ENCODE measurements at places on chromosomes 6 and 20.

GRCh38 chr6:122709922-122710512 is 69.5 kb upstream of the FABP7 start:
- no peak for DNase-seq

- DNase-seq, result no peak
Observed at GRCh38 chr6:55516736-55517135, 62.3 kb downstream of the HMGCLL1 start.

DNA sequence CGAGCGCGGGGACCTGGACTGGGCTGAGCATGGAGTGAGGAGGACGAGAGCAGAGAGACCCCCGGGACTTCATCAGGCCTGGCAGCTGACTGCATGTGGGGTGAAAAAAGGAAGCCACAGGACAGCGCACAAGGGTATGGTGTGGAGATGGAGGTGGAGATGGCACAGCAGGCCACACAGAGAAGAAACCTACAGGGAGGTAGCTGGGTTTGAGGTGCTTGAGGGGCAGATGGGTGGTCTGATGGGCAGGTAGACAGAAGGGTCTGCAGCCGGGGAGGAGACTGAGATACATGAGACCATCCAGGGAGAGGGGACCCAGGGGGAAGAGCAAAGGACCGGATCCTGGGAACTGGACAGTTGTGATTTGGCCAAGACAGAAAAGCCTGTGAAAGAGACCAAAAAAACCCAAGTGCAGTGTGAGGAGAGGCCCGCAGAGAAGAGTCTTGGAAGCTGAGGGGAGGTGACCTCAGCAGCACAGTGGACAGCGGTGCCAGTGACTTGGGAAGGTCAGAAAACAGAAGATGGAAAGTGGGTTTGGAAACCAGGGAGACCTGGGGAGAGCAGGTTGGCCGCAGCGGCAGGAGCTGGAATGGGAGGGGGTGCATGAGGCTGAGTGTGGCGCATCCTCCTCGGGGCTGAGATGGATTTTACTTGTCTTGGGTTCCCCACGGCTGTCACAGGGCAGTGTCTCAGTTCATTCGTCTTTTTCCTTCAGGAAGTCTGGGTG is 5.5 kb downstream of the HLA-DPB1 start:
- DNase-seq, result no peak

DNA sequence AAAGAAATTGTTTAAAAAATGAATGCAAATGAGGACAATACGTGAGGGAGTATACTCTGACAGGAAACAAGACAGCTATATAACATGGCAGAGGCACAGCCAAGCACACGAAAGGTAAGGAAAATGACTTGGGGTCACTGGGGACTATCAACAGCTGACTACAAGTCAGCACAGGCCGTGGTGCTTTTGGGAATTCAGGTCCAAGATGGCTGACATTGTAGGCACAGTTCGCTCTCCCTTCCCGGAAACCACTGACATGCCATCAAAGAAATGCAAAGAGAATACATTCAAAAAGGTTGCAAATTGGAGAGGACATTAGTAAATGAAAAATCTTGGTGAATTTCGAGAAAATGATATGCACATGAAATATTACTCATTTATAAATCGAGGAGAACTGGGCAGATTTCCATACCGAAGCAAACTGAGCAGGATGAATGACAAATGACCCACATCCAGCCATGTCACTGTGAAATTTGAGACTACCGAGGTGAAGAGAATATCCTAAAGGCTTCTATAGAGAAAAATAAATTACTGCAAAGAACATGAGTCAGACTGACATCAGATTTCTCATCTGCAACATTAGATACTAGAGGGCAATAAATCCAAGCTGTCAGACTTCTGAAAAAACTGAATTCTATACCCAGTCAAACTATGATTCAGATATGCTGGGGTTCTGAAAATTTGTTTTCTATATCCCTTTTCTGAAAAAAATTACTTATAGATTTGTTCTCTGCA is 391.1 kb downstream of the BTBD9 start:
- DNase-seq, result no peak

- DNase-seq, result no peak
Observed at GRCh38 chr20:60897976-60898375, 354.1 kb upstream of the CDH4 start.

- DNase-seq, result no peak
Observed at GRCh38 chr6:83976871-83977270, 56.7 kb upstream of the MRAP2 start.

- DNase-seq, result no peak
Observed at GRCh38 chr6:160789263-160790027, 87.4 kb downstream of the PLG start.

- no peak for DNase-seq
Observed at GRCh38 chr6:141264101-141264500, 868.6 kb upstream of the GJE1 start.

GRCh38 chr20:50230871-50231560 is 40.4 kb downstream of the CEBPB start:
- DNase-seq, result no peak

- no peak for DNase-seq
Observed at GRCh38 chr6:14072084-14072483, 45.5 kb upstream of the CD83 start.

- no peak for DNase-seq
Observed at GRCh38 chr20:47003223-47003622, 108.6 kb downstream of the EYA2 start.

GRCh38 chr6:10962673-10963072 is 75.8 kb downstream of the SYCP2L start:
- no peak for DNase-seq

DNA sequence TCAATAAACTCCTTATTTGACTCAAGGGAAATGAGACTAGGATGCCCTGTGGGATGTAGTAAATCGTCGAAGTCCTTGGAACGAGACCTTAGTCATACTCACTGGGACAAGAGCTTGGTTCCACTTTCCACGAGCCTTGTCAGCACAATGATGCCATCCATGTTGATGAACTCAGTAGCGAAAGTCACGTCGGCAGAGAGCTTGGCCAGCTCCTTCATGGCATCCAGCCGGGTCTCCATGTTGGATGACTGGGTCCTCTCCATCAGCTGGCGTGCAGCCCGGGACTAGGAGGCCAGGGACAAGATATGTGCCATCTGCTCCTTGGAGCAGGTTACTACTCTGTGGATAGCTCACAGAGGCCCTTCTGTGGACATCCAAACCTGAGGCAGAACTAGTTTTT is 17.5 kb downstream of the ELMO2 start:
- DNase-seq, result no peak

GRCh38 chr20:34099675-34100074 is 12.4 kb downstream of the EIF2S2 start:
- no peak for DNase-seq

- DNase-seq, result no peak
Observed at GRCh38 chr20:37502654-37503053, 18.4 kb upstream of the NNAT start.

GRCh38 chr6:154709621-154710020 is 23.6 kb upstream of the SCAF8 start:
- DNase-seq, result no peak

- DNase-seq, result no peak
Observed at GRCh38 chr20:24993337-24994185, 1.0 kb upstream of the APMAP start.

DNA sequence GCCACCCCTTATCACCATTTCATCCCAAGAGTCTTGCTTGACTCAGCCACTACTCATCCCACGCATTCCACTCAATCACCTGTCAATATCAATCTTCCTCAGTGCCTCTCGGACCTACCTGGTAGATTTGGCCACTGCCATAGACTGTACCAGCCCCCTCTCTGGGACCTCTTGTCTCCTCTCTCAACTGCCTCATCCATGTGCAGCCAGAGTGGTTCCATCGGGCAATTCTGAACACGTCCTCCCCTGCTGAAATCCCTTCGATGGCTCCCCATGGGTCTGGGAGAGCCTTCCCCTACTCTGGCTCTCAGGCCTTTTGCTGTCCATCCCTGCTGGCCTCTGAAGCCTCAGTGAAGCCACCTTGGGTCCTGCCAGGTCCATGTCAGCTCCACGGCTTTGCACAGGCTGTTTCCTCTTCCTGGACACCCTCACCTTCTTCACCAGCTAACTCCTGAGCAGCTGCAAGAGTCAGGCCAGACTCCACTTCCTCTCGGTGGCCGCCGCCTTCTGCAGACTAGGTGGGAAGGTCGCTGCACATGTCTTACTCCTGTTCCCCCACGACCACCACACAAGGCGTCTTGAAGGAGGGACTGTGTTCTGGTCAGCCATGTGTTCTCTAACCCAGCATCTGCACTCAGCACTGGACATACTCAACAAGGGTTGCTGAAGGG is 120.4 kb downstream of the TOX2 start:
- no peak for DNase-seq

DNA sequence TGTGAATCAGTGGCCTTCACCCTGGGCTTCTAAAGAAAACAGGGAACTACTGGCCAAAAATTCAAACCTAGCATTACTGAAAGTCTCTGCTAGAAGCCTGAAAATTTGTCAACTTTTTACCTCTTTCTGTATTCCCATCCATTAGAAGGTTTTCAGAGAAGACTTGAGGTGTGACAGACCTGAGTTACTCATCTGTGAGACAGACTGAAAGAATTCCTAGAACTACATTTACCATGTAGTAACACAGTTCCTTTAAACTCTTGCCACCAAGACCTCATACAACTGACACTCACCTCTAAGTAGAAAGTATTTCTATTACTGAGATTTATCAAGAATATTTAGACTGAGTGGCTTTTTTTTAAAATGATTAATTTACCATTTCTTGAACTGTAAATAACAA is 4.5 kb downstream of the DPM1 start:
- DNase-seq, result no peak

- no peak for DNase-seq
Observed at GRCh38 chr6:43334466-43335095, 26.0 kb upstream of the CRIP3 start.

DNA sequence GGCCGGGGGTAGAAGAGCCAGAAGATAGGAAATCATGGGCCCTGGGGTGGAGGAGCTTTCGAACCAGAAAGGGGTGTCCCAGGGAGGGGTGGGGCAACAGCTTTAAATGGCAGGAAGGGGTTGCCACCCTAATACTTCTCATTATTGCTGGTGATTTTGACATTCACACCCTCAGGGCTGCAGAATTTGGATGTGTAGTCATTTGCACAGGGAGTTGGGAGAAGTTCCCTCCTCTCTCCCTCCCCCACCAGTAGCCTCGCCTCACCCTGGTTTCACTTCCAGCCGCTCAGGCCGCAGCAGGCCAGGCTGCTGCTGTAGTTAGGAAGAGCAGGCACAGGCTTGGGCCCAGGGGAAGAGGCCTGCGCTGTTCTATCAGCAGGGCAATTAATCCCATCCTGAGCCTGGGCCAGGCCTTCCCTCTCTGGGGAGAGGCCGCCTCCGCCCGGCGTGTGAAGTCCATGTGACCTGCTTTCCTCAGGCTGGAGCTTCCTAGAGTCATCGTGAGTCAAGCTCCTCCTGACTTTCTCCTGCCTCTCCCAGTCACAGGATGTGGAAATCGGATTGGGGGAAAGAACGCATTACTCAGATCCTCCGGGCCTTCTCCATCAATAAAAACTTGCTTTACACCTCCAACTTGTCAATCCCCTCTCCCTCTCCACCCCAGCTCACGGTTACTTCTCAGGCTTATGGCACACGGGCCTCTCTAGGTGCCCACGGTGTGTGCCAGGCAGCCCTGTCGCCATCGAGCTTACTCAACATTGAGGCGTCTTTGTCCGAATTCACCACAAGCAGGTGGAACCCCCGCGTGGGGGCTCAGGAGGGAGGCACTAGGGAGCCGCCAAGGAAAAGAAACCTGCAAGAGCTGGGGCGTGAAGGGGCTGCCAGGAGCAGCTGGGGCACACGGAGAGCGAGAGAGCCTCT is 7.8 kb downstream of the ADTRP start:
- DNase-seq, result no peak

DNA sequence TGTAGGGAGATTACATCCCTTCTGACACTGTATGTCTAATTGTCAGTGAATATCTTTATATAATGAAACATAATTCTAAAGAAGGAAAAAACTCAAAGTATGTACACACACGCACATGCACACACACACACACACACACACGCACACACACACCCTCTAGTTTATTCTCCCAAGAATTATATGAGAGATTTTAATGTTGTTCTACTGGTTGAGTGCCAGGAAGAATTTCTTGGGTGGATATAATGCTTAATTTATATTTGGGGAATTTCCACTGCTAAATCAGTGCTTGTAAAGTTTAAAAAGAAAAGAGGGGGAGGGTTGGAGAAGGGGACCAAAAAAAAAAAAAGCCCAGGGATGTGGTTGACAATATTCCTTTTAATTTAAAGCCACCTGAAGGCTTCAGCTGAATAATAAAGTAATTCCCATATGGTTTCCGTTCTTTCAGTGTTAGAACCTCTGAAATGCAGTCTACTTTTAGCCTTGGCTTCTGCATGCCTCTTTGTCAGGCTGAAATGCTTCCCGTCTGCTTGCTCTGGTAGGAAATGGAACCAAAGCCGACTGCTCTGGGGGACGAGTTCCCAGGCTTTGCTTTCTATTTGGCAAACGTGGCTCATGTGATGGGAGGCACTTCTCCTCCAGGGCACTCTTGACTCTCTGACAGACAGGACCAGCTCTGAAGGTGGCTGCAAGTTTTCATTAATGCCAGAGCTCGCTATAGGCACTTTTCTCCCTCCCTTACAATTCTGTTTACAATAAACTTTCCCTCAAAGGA is 225.4 kb downstream of the PRL start:
- DNase-seq, result no peak

DNA sequence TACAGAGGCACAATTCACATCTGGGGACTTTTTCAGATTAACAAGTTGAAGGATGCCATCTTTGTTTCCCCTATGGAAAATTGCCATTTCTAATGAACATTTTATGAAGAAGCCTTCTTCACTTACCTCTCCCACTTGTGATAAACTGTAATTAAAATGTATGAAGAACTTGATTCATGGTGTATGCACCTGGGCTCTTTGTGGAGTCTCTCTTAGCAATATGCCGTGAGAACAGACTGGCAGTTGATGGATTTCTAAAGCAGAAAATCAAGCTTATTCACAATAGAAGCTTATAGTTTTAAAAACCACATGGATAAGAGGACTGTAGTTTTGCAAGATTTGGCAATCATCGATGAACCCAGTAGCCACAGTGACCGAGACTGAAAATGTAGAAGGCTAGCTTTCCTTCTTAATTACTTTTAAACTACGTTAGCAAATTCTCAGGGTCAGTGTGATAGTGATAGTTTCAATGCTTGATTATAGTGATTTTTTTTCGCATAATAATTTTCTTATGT is 270.6 kb downstream of the PRL start:
- DNase-seq, result no peak

DNA sequence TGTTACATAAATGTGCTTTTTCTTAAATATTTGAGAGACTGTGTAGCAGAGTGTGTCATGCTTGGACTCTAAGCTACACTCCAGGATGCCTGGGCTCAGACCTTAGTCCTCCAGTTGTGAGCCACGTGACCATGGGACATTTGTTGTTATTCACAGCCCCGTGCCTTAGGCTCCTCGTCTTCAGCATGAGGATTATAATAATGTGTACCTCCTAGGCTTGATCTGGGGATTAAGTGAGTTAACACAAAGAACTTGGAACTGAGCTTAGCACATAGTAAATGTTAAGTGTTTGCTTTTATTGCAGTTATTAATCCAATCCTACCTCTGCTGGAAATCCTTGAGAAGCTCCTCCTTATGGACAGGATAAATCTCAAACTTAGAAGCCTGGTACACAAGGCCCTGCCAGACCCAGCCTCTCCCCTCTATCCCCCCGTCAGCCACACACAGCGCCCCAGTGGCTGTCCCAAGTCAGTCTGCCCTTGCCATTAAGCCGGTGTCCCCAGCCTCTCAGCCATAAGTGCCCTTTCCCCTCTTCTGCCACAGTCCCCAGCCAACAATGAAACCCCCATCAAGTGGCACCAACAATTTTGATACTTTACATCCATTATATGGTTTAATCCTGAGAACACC is 177.5 kb downstream of the TMEM242 start:
- DNase-seq, result no peak

Measured in cortex of kidney (tissue), 1 donor.